NCI-H1417 (cell line): ENCODE measurements at places on chromosomes 6 and 20.

GRCh38 chr20:39878809-39879208 is 810.2 kb downstream of the MAFB start:
- no peak for DNase-seq

DNA sequence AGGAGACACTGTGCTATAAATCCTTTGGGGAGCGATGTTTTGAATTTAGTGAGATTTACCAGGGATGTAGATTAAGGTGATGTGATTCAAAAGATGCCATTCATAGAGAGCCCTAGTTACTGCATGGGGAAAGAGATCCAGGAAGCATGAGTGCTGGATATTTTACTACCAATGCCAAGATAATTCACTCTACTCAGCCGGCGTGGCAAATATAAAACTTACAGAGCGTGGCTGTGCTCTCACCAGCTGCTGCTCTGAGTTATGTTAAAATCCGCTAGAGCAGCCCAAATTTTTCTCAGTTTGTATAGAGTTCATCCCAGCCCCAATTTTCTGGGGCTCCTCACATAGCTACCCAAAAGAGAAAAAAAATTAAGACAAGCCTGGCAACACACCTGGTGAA is 48.6 kb downstream of the BFSP1 start:
- no peak for DNase-seq

DNA sequence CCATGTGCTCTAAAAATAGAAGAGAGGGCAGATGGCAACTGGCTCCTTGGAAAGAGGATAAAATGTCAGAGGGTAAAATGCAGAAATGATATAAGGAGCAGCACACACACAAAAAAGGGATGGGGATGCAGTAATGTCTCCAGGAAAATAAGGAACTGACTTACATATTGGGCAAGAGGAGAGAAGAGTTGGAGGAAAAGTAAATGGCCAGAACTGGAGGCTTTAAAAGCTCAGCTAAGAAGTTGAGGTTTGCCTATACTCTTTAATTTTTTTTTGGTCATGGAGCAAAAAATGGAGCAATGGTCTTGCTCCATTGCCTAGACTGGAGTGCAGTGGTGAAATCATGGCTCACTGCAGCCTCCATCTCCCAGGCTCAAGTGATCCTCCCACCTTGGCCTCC is 93.7 kb downstream of the SULF2 start:
- no peak for DNase-seq

GRCh38 chr20:54611708-54612412 is 136.5 kb downstream of the DOK5 start:
- DNase-seq = no peak

GRCh38 chr6:37860226-37860839 is 40.8 kb downstream of the ZFAND3 start:
- no peak for DNase-seq

DNA sequence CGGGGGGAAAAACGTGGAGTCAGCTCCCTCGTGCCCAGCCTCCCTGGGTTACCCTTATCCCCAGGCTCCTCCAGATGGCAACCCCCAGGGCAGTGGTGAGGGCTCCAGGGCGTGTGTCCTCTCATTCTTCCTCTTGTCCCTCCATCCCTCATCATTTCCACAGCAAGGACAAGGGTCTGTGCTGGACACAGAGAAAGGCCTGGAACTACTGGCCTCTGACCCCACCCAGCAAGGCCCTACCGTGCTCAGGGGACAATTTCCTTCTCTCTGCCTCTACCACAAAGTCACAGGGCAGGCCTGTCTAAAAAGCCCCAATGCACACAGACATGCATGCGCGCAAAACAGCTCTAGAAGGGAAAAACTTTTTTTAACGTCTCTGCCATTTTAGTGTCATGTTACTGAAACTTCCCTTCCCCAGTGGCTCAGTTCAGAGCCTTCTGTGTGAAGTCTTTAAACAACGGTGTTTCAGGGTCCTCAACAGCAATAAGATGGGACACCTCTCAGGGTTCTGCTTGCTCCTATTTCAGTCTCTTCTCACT is 1.1 kb upstream of the SLC35B2 start:
- no peak for DNase-seq

GRCh38 chr6:12331951-12332749 is 42.0 kb downstream of the EDN1 start:
- no peak for DNase-seq

GRCh38 chr6:21666853-21667681 is 73.5 kb downstream of the SOX4 start:
- no peak for DNase-seq

DNA sequence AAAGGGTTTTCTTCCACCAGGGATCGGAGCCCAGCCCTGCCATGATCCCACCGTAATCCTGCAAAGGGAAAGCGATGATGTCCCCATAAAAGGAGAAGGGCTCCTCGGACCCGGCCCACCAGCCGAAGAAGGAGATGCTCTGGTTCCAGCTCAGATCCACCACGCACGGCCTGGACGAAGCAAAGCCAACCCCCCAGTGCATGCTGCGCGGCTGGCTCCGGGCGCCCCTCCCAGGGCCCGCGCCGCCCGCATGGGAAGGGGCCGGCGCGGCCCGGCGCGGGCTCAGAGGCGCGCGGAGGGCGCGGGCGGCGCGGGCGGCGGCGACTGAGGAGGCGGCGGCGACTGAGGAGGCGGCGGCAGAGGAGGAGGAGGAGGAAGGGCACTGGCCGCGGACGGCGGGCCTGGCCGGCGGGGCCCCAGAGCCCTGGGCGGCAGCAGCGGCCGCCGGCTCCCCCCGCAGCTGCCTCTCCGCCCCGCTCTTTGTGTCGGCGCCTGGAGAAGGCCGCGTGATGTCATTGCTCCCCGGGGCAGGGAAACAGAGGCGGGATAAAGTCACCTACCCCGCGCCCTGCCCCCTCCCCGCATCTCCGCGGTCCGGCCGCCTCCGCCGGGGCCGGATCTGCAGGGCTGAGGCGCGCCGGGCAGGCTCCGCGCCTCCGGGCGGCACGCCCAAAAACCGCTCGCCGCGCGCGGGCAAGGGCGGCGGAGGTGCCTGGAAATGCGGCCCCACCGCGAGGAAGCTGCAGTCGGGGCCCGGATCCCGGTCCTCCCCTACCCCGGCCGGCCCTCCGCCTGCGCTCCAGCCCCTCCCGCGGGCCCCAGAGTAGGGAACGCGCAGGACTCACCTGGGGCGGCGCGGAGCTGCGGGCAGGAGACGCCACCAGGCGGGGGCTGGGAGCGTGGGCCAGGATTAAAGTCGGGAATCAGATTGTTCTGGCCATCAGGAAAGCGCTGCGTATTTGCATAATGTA is at the start of gene FAXC:
TSS of gene FAXC (minus strand) at position 504 of the 971 bp plus-strand sequence. CDS start at position 202, 302 bp downstream.
- peak; percentile 89 for DNase-seq

- no peak for DNase-seq
Measured at GRCh38 chr6:142218446-142218845, 71.4 kb downstream of the VTA1 start.
